ENCODE measurements at places on chromosomes 3 and 15. TPM values are rescaled to one million over a fixed set of nuclear protein-coding genes. Genes with fewer than 3 reads are reported as not detected.

CCDC33 gene
- total RNA-seq, result 4.7 TPM

CAPN3 gene
- total RNA-seq, result 1.5 TPM

HEXA gene
- total RNA-seq, result 88.1 TPM

RTF1 gene
- total RNA-seq, result 28.9 TPM
